ENCODE measurements at places on chromosomes 13 and 19.

- no peak for DNase-seq
These were observed 62.6 kb downstream of the DCLK1 start for GRCh38 chr13:36068566-36068965.

- DNase-seq = no peak
These were observed 6.0 kb downstream of the TMIGD2 start for GRCh38 chr19:4295972-4296771.

- DNase-seq = no peak
These were observed 34.3 kb downstream of the URI1 start for GRCh38 chr19:29976151-29976943.

GRCh38 chr19:19443902-19444680, 38.6 kb downstream of the GATAD2A start:
- DNase-seq = no peak

DNA sequence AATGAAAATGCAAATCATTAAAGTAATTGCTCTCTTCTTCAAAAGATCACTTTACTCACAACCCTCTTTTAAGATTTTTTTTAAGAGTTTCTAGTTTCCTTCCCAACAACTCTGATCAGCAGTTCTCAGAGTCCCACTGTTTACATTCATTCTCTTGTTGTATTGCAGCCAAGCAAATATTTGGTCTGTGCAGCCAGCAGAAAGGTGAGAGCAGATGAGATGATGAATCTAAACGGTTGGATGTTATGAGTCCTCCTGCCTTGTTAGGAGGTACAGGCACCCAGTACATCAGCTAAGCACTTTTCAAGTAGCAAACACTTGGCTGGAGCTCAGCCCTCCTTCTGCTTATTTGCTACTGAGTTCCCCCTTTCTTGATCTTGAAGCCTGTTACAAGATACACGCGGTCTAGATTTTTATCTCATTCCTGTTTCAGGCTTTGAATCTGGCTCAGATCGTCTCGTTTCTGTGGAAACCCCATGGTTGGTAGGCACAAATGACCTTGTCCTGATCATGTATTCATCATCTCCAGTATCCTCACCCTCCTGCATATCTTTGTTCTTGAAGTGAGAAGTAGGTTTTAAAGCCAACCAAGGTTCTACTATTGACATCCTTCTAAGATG, 300.7 kb downstream of the DCT start:
- no peak for DNase-seq

GRCh38 chr19:56270676-56271075, 1.9 kb upstream of the EDDM13 start:
- no peak for DNase-seq

- DNase-seq = peak; percentile 74
These were observed 44.5 kb downstream of the RFX2 start for GRCh38 chr19:6065685-6066374.

- DNase-seq = no peak
These were observed 193.7 kb upstream of the RFC3 start for GRCh38 chr13:33624253-33624652.

DNA sequence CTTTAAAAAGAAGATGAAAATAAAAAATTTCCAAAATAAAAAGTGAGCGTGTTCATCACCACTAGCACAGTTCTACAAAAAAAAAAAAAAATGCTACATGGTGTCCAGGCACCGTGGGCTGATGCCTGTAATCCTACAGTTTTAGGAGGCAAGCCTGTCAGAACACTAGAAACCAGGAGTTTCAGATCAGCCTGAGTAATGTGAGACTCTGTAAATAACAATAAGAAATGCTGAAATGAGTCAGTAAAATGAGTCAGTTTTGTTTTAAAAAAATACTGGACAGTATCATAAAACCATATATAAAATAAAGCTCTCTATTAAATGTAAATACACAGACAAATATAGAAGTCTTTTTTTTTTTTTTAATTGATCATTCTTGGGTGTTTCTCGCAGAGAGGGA, 30.0 kb downstream of the ZNF91 start:
- no peak for DNase-seq

DNA sequence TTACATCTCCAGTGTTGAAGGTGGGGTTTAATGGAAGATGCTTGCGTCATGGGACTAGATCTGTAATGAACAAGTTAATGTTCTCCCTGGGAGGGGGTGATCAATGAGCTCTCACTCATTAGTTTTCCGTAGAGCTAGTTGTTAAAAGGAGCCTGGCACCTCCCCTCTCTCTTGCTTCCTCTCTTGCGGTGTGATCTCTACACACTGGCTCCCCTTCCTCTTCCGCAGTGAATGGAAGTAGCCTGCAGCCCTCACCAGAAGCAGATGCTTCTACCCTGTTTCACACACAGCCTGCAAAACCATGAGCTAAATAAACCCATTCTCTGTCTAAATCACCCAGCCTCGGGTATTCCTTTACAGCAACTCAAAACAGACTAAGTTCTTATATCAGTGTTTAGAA, 318.8 kb downstream of the SLITRK1 start:
- no peak for DNase-seq

DNA sequence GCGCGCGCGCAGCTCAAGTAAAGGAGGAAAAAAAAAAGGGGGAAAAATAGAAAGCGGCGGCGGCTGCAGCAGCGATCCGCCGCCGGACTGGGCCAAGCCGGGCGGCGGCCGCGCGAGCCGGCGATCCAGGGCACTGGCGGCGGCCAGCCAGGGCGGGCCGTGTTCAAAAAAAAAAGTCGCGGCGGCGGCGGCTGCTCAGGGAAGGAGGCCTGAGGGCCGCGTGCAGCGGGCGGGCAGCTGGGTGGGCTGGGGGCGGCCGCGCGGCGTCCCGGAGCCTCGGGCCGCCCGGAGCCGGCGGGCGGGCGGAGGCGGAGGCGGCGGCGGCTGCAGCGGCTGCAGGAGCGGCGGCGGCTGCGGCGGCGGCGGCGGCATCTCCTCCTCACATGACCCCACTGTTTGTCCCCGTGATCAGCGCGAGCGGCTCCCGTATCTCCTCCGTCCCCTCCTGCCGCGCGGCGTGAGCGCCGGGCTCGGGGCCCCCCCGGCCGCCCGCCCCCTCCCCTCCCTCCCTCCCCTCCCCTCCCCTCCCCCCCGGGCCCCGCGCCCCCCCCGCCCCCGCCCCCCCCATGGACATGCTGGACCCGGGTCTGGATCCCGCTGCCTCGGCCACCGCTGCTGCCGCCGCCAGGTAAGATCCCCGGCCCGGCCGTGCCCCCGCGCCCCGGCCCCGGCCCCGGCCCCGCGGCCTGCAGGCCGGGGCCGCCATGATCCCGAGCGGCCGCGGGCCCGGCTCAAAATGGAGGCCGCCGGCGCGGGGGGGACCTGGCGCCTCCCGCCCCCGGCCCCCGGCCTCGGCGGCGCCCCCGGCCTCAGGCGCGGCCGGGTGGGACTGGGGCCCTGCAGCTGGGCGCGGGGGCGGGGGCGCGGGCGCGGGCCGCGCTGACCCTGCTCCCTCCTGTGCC, at the start of gene USF2:
TSS of gene USF2 (plus strand) at position 427 of the 902 bp plus-strand sequence. CDS start at position 567, 140 bp downstream.
- peak; percentile 81 for DNase-seq

GRCh38 chr13:96629331-96629730, 364.9 kb downstream of the OXGR1 start:
- no peak for DNase-seq

- no peak for DNase-seq
These were observed 16.3 kb downstream of the ZNF329 start for GRCh38 chr19:58134244-58134643.

DNA sequence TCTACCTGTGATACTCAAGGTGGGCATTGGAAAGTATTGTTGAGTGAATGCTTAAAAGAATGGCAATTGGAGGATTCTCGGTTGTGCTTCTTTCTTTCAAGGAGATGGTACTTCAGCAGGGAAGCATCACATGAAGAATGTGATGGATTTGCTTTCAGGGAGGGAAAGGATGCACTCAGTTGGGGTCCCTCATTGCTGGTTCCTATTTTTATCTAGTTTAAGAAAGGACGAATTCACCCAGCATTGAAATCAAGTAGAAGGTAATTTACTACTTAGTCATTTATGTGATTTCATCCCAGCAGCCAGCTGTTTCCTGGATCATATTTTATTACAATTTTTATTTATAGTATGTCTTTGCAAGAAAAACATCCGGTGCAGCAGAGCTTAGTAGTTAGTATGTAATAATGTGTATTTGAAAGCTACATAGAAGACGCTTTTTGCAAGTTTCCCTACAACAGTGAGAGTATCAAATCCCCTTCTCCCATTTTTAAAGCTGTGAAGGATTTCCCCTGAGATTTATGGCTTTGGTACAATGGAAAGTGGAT, 417.9 kb downstream of the GPC5 start:
- DNase-seq = no peak

DNA sequence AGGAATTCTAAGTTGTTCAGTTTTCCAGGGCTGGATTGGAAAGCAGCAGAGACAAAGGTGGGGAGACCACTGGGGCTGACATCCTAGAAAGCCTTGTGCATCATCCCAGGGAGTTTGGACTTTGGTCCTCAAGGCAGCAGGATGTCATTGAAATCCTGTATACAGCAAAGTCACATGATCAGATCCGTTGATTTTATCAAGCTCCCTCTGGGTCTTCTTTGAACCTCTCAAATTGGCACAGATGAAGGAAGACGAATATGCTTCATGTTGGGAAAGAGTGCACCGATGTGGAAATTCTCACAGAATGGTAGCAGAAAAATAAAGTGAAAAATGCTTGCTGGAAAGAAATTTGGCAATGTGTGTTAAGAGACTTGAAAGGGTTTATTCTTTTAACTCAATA, 149.8 kb upstream of the TMTC4 start:
- no peak for DNase-seq

DNA sequence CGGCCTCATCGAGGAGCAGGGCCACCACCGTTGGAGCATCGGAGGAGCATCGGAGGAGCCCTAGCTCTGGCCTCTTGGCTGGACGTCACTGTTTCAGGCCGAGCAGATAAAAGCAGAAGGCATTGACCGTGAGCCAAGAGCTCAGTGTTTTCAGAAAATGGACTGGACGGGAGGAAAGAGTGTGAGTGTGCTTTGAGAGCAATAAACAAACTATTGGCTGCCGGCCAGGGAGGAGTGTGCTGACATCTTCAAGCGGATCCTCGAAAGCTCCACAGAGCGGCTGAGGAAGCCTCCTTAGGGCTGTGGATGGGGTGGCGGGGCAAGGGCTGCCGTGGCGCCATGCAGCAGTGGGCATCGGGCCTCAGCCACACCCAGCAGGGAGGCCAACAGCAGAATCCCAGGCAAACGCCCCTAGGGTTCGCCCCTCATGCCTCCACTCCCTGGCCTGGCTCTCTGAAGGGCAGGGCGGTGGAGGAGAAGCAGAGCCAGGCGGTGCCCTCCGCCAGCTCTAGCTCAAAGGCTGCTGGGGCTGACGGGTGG, 41.8 kb downstream of the IRS2 start:
- no peak for DNase-seq

DNA sequence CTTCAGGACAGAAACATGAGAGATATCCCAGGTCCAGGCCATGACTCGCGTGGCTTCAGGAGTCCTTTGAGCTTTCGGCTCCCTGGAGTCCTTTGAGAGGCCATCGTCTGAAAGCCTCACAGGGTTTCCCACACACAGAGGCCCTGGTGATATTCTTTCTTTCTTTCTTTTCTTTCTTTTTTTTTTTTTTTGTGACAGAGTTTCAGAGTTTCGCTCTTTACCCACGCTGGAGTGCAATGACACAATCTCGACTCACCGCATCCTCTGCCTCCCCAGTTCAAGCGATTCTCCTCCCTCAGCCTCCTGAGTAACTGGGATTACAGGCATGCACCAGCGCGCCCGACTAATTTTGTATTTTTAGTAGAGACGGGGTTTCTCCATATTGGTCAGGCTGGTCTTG, 5.5 kb downstream of the SIN3B start:
- no peak for DNase-seq

GRCh38 chr13:50125304-50125553, 110.0 kb downstream of the KCNRG start:
- no peak for DNase-seq

DNA sequence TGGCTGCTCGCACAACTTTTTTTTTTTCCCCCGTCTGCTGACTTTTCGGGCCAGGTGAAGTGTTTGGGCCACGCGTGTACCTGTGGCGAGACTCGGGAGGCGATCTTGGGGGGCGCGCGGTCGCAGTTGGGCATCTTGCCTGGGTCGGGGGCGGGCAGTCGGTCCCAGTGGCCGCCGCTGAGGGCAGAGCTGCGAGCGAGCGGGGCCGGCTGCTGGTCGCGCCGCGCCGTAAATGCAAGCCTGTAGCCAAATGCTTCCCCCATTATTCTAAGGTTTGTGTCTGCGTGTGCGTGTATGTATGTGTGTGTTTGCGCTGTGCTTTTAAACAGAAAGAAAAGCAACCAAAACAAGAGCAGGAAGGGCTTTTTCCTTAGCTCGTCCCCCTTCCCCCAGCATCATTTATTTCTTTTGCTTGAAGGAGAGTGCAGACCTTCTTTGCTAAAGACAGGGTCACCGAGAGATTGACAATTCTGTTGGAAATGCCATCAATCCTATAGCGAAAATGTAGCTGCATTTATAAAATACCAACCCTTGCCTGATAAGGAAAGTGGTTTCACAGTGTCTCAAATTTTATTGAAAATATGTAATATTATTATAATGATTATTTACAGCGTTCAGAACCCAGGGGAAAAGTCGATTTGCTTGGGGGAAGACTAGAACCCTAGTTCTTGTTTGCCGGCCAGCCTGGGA, 143.2 kb upstream of the ZNF536 start:
- no peak for DNase-seq

DNA sequence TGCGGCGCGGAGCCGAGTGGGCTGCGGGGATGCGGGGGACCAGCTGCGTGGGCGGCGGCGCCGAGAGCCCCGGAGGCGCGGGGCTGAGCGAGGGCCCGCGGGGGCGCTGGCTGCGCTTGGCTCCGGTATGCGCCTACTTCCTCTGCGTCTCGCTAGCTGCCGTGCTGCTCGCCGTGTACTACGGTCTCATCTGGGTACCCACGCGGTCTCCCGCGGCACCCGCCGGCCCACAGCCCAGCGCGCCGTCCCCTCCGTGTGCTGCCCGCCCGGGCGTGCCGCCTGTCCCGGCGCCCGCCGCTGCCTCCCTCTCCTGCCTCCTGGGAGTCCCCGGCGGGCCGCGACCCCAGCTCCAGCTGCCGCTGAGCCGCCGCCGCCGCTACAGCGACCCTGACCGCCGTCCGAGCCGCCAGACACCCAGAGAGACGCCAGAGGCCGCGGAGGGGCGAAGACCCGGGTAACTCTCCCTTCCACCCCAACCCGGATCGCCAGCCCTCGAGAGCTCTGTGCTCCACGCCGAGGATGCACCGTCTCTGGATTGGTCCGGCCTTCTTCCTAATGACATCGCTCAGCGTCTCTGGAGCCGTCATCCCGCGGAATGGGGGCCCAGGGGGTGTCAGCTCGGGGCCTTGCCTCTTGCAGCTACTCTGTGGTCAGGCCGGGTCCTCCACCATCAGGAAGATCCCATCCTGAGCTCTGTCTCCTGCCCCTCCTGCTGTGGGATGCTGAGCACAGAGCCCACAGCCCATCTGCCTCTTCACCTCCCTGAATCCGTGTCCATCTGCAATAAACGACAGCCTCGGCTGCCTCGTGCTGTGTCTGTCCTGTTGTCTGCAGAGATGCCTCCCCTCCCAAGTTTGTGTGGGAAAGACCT, 441 bp downstream of the INAFM1 start:
- DNase-seq = no peak
